ENCODE measurements at places on chromosomes 16 and 17. TPM values are rescaled to one million over a fixed set of nuclear protein-coding genes. Genes with fewer than 3 reads are reported as not detected.

GRCh38 chr16:74713876-74714275, 13.2 kb upstream of the MLKL start:
- no peaks in the 10 kb centered on the region for H3K36me3 ChIP-seq
- DNase-seq: no peak
- no peaks in the 10 kb centered on the region for H3K4me1 ChIP-seq
- H3K27me3 ChIP-seq: no peaks in the 10 kb centered on the region

DNA sequence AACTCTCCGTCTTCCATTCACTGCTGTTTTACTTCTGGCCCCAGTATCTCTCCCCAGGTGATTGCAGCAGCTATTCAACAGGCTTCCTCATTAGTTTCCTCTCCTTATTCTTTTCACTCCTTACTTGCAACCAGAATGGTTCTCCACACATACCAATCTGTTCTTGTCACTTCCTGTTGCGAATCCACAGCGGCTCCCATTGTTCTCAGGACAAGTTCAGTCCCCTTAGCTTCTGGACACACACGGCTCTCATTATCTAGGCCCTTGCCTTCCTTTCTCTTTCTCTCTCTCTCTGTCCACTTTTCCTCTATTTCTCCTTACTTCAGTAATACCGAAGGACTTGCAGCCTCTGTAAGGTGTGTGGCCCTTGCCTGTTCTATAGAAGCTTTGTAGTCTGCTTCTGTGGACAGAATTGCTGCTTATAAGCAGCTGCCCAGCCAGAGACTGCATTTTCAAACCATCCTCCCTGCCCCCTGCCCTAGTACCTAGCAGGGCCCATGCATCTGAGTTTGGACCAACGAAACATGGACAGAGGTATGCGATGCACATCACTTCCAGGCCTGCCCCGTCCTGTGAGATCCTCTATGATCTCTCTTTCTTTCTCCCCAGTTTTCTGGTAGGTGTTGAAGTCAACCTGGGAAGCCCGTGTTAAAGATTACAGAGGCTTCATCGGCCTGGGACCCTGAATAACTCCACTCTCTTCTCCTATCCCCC, 45.7 kb downstream of the VAT1L start:
- H3K27ac ChIP-seq: no peak overlapping the region
- no peak overlapping the region for H3K4me3 ChIP-seq
- no peaks in the 10 kb centered on the region for H3K36me3 ChIP-seq
- no peaks in the 10 kb centered on the region for H3K4me1 ChIP-seq
- no peak for DNase-seq
- no peaks in the 10 kb centered on the region for H3K27me3 ChIP-seq

GRCh38 chr16:84088695-84089395, 27.9 kb downstream of the MBTPS1 start:
- DNase-seq: peak; percentile 52
- no peak overlapping the region for H3K4me3 ChIP-seq
- H3K4me1 ChIP-seq: peaks cover 22% of the 10 kb centered on the region

TTYH2 gene
- total RNA-seq: 17.4 TPM

IGSF6 gene
- total RNA-seq: 1.1 TPM

GFAP gene
- total RNA-seq: not detected

DNA sequence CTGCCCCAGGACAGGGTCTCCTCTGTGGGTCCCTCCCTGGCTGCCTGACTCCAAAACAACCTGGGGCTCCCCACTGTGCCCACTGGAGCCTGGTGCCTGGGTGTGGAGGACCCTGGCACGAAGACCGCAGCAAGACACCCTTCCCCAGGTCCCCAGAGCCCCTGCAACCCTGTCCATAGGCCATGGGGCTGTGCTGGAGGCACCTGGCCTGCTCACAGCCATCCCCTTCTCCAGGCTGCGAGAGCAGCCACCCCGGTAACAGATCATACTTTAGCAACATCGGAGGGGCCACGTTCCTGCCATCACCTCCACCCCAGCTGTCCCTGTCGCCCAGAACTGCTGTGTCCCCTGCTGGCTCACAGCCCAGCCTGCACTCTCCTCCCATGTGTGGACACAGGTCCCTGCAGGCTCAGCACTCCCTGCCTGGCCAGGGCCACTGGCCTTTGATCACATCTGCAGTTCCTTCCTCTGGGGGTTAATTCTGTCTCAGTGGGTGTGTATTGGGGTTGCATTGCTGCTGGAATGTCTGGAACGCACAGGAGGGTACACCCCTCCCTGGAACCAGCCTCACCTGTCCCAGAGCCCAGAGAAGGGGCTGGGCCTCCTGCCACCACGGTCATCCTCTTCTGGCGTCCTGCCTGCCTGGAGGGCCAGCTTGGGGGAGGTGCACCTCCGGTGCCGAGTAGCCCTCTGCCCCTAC, 12.2 kb downstream of the PPL start:
- no peaks in the 10 kb centered on the region for H3K27me3 ChIP-seq
- no peaks in the 10 kb centered on the region for H3K36me3 ChIP-seq
- H3K4me3 ChIP-seq: no peak overlapping the region
- no peak overlapping the region for H3K27ac ChIP-seq

DNA sequence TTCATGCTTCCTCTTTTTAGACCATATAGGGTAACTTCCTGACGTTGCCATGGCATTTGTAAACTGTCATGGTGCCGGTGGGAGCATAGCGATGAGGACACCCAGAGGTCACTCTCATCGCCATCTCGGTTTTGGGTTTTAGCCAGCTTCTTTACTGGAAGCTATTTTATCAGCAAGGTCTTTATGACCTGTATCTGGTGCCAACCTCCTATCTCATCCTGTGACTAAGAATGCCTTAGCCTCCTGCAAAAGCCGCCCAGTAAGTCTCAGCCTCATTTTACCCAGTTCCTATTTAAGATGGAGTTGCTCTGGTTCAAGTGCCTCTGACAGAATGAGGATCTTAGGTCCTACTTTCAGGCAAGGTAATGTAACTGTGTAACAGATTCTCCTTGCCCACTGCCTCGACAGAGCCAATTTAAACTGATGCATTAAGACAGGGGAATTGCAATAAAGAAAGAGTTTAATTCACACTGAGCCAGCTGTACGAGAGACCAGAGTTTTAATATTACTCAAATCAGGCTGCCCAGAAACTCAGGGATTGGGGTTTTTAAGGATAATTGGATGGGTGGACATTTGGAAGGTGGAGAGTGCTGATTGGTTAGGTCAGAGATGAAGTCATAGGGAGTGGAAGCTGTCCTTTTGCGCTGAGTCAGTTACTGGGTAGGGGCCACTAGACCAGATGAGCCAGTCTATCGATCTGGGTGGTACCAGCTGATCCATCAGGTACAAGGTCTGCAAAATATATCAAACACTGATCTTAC, 59.9 kb upstream of the ATF7IP2 start:
- H3K4me1 ChIP-seq: peaks cover 21% of the 10 kb centered on the region
- no peaks in the 10 kb centered on the region for H3K27me3 ChIP-seq
- no peak overlapping the region for H3K27ac ChIP-seq
- no peaks in the 10 kb centered on the region for H3K36me3 ChIP-seq
- no peak overlapping the region for H3K4me3 ChIP-seq

CCL8 gene
- total RNA-seq: not detected

GRCh38 chr16:69089091-69089910, 16.2 kb upstream of the HAS3 start:
- H3K27me3 ChIP-seq: no peaks in the 10 kb centered on the region
- DNase-seq: no peak
- no peak overlapping the region for H3K27ac ChIP-seq
- H3K4me3 ChIP-seq: no peak overlapping the region
- no peaks in the 10 kb centered on the region for H3K36me3 ChIP-seq
- no peaks in the 10 kb centered on the region for H3K4me1 ChIP-seq

DNA sequence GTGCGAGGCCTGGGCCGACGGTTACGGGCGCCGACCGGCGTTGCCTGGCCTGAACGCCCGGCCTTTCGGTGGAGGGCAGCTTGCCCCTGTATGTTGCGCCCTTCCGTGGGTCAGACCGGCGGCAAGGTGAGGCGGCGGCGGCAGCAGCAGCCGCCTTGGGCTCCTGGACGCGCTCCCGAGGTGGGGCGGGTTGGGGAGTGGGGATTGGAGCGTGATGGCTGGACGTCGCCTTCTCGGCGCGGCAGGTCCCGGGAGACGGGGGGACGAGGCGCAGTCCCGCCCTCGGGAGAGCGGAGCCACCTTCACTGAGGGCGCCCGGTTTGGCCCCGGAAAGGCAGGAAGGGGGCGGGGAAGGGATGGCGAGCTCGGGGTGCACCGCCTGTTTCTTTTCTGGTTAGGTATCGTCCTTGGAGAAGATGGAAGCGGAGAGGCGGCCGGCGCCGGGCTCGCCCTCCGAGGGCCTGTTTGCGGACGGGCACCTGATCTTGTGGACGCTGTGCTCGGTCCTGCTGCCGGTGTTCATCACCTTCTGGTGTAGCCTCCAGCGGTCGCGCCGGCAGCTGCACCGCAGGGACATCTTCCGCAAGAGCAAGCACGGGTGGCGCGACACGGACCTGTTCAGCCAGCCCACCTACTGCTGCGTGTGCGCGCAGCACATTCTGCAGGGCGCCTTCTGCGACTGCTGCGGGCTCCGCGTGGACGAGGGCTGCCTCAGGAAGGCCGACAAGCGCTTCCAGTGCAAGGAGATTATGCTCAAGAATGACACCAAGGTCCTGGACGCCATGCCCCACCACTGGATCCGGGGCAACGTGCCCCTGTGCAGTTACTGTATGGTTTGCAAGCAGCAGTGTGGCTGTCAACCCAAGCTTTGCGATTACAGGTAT, 671 bp downstream of the DGKE start:
- H3K4me1 ChIP-seq: peaks cover 53% of the 10 kb centered on the region
- peak; percentile 81 for DNase-seq
- H3K4me3 ChIP-seq: peak overlapping the region; percentile 80
- no peaks in the 10 kb centered on the region for H3K27me3 ChIP-seq

DNA sequence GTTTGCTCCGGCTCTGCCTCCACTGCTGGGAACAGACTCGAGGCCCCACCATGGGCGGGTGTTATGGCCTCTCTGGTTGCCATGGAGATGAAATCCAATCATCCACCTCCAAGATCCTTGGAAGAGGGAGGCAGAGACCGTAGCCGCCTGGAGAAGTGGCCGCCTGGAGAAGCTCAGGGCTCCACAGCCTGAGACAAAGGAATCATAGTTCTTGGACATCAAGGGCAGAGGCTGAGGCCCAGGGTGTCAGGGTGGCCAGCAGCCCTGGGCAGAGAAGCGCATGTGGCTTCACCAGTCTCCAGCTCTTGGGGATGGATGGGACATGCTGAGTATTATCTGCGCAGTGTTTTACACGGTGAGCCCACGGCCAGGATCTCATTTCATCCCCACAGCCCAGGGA, 36.2 kb downstream of the ABR start:
- DNase-seq: no peak
- H3K4me3 ChIP-seq: no peak overlapping the region
- no peaks in the 10 kb centered on the region for H3K36me3 ChIP-seq
- H3K27ac ChIP-seq: no peak overlapping the region
- H3K4me1 ChIP-seq: no peaks in the 10 kb centered on the region

DNA sequence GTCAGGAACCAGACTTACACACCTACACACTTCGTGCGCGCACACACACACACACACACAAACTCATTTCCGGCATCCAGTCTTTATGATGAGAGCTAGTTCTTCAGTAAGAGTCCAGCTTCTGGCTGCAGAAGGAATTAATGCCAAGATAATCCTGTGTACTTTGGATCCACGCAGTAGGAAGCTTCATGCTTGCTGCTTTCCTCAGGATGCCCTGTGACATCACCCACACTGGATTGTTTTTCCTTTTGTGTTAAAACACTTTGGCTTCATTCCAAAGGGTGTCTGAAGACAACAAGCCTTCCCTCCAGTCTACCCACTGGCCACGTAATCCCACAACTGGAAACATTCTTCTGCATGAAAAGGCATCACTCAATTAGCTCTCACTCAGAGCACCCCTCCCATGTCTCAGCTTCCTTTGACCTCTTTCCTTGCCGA, 35.4 kb downstream of the KCNJ16 start:
- H3K4me3 ChIP-seq: no peak overlapping the region
- no peak for DNase-seq
- no peaks in the 10 kb centered on the region for H3K4me1 ChIP-seq
- H3K27me3 ChIP-seq: no peaks in the 10 kb centered on the region

GRCh38 chr17:27559506-27560481, 71.2 kb upstream of the LGALS9 start:
- no peak overlapping the region for H3K27ac ChIP-seq
- no peak for DNase-seq
- no peaks in the 10 kb centered on the region for H3K4me1 ChIP-seq
- H3K27me3 ChIP-seq: no peaks in the 10 kb centered on the region

DNA sequence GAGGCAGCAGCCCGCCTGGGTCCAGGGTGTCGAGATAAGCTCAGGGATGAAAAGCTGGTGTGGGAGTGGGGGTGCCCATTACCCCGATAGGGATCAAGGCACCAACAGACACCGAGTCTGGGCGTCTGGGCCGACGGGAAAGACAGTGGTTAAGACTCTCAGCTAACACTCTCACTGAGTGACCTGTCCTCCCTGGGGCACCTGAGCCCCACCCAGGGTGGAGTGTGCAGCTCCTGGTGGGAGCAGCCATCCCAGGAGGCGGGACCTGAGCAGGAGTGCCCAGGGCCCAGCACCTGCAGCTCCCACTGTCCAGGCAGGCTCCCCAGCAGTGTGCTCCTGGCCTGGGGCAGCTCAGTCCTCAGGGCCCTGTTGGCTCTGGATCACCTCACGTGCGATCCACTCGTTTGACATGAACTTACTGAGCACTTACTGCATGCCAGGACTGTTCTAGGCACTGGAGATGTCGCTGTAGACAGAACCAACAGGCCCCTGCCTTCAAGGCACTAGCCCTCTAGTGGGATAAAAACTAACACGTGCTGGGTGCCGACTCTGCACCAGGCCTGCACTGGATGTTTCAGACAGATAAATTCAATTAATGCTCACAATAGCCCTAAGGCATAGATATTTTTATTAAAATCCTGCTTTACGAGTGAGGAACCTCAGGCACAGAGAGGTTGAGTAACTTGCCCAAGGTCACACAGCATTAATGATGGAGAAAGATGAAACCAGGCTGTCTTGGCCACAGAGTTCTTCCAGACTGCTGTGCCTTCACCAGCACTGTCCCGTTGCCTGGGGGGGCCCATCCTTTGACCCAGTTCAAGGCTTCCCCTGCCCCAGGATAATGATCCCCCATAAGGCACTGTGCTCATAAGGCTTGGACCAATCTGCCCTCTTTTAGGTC, 1.9 kb downstream of the EVPLL start:
- H3K27ac ChIP-seq: no peak overlapping the region
- H3K4me3 ChIP-seq: no peak overlapping the region
- no peak for DNase-seq

- H3K27me3 ChIP-seq: no peaks in the 10 kb centered on the region
- H3K4me1 ChIP-seq: no peaks in the 10 kb centered on the region
- no peak overlapping the region for H3K27ac ChIP-seq
- no peak overlapping the region for H3K4me3 ChIP-seq
- DNase-seq: no peak
These were observed 141.3 kb upstream of the HSBP1 start for GRCh38 chr16:83666449-83666848.

- H3K4me3 ChIP-seq: no peak overlapping the region
- no peaks in the 10 kb centered on the region for H3K36me3 ChIP-seq
- no peak overlapping the region for H3K27ac ChIP-seq
These were observed 540.3 kb downstream of the WWOX start for GRCh38 chr16:78639775-78640174.

MLKL gene
- 17.5 TPM for total RNA-seq
